ENCODE measurements at places on chromosomes 12 and 14.

GRCh38 chr14:50260511-50260910 is 29.1 kb upstream of the SOS2 start:
- no peak for DNase-seq

DNA sequence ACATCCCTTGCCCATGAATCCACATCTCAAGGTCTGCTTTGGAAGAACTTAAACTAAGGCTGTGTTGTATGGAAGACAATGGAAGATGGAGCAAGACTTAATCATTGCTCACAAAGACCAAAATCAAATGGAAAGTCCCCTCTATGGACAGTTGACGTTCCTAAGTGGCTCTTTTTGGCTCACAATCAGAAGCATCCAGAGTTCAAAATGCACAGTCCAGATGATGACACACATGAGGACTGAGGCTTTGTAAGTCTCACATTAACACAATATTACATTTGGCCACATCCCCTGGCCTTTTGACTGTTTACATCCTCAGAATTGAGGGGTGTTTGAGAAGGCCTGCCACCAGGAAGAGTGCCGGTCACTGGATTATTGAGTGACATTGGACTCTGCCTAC is 122.3 kb upstream of the CPM start:
- DNase-seq: no peak

DNA sequence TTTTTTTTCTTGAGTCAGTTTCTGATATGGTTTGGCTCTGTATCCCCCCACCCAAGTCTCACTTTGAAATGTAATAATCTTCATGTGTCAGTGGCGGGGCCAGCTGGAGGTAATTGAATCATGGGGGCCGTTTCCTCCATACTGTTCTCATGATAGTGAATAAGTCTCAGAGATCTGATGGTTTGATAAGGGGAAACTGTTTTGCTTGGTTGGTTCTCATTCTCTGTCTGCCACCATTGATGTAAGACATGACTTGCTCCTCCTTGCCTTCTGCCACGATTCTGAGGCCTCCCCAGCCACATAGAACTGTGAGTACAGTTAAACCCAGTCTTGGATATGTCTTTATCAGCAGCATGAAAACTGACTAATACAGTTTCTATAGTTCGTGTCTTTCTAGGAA is 42.9 kb downstream of the WNK1 start:
- DNase-seq: no peak

- DNase-seq: no peak
Observed at GRCh38 chr12:76643438-76643837, 83.9 kb upstream of the OSBPL8 start.

DNA sequence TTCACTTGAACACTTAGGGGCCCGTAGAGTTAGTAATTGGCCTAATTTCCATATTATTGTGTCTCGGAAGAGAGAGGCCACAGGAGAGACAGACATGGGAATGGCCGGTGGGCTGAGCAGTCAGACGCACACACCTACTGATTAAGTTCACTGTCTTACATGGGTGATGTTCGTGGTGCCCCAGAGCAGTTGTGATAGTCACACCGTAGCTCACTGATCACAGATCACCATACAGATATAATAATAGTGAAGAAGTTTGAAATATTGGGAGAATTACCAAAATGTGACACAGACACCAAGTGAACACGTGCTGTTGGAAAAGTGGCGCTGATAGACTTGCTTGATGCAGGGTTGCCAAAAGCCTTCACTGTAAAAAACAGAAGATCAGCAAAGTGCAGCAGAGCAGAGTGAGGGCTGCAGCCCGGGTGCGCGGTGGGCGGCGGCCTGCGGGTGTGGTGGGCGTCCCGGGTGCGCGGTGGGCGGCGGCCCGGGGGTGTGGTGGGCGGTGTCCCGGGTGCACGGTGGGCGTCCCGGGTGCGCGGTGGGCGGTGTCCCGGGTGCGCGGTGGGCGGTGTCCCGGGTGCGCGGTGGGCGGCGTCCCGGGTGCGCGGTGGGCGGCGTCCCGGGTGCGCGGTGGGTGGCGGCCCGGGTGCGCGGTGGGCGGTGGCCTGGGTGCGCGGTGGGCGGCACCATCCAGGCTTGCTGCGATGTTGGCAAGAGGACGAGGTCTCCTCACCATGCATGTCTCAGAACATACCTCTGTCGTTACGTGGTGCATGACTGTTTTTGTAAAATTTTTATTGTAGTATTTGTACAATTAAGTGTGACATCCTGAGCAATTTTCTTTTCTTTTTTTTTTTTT is 34.3 kb upstream of the TEX22 start:
- DNase-seq: no peak

GRCh38 chr14:104889375-104889757 is 24.3 kb downstream of the CEP170B start:
- no peak for DNase-seq

DNA sequence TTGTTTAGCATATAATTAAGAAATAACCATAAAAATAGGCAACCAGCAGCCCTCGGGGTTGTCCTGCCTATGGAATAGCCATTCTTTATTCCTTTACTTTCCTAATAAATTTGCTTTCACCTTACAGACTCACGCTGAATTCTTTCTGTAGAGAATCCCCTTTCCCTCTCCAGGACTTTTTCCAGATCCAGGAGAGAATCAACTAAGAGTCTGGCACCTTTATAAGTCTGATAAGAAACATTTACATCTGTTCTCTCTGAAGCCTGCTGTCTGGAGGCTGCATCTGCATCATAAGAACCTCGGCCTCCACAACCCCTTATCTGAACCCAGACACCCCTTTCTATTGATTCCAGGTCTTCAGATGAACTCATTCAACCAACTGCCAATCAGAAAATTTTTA is 32.3 kb downstream of the RIMBP2 start:
- DNase-seq: no peak

GRCh38 chr14:92943855-92944570 is 21.1 kb downstream of the CHGA start:
- DNase-seq: no peak

DNA sequence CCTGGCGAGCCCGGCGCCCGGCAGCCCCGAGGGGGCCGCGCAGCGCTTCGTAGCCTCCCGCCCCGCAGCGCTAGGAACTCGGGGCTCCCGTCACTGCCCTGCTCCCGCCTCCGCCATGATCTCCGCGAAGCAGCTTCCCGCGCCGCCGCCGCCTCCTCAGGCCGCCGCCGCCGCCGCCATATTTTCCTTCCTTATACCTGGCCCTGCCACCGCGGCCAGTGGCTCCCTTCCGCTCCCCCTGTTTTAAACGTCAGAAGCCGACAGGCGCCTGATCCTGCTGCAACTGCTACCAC is 286 bp downstream of the PPP4R3A start:
- no peak for DNase-seq

- no peak for DNase-seq
Observed at GRCh38 chr14:75993567-75994041, 8.0 kb downstream of the IFT43 start.

DNA sequence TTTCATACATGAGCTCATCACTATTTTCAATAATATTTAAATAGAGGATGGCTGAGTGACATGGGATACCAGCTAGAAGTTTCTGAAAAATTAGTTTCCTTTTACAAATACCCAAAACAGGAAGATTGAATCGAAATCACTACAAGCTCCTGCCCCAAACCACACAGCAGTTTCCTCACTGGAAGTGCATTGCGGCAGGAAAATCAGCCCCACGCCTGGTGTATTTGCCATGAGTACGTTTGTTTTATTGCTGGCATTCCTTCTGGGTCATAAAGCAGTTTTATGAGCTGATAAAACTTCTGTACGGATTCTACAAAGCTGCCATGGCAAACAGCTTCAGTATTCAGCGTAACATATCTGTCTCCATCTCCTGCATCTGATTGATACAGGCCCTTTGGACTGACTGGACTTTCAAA is 23.7 kb downstream of the CDC42BPB start:
- DNase-seq: no peak

- DNase-seq: no peak
Observed at GRCh38 chr12:87679251-87679650, 349.9 kb downstream of the C12orf50 start.

DNA sequence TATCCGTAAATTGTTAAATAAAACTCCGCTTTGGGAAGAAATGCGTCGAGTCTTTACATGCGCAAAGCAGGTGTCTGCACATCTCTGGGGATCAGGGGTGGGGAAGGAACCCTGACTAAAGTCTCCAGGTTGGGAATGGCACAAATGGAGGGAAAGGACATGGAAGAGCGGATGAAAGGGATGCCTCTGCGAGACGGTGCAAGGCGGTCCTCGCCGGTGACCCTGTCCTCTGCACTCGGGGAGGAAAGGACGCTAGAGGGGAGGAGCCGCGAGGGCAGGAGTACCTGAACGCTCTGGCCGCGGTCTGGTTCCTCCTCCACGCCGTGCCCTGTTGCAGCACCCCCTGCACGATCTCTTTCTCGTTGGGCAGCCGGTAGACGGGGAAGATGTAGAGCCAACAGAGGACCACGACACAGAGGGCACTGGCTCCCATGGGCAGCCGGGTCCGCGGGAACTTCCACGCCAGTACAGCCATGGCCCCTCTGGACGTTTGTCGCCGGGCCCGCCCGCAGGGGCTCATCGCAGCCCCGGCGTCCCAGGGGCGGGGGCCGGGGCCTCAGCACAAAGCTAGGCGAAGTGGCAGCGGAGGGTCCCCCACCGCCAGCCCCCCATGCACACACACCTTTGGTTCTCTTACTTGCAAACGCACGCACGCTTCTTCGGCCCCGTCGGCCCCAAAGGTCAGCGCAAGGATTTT is 646 bp downstream of the ST8SIA1 start:
- no peak for DNase-seq

DNA sequence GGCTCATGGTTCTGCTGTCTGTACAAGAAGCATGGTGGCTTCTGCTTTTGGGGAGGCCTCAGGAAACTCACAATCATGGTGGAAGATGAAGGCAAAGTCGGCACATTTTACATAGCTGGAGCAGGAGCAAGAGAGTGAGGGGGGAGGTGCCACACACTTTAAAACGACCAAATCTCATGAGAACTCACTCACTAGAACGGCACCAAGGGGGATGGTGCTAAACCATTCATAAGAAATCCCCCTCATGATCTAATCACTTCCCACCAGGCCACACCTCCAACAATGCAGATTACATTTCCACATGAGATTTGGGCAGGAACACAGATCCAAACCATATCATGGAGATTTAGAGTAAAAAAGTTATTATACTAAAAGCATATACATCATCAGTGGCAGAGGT is 13.6 kb upstream of the LEMD3 start:
- no peak for DNase-seq

DNA sequence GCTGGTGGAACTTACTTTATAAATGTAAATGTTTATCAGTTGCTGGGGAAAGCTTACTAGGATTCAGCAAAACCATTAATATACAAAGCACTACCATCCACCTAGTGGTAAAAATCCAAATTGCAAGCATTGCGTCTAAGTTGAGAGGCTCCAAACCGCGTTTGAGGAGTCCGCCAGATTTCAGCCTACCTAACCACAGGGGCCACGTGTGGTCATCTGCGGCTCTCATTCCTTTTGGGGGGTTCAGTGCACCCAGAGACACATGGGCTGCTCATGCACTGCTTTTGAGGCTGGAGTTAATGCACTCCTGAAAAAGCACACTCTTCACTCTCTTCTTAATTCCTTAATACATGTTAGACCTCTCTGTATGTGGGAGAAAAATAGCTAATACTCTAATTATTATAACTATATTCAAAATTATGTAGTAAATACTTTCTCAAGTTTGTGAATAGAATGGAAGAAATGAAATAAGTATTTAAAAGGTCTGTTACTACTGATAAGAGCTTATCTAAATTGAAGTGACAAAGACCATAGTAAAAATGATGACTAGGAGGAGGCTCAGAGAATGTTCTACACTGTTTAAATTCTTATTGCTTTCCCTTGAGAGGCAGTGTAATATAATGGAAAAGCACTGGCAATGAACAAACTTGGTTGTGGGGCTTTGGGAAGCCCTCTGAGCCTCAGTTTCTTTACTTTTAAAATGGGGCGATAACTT is 41.4 kb upstream of the MANSC4 start:
- no peak for DNase-seq

- DNase-seq: no peak
Observed at GRCh38 chr14:37145395-37145794, 27.0 kb downstream of the SLC25A21 start.

- no peak for DNase-seq
Observed at GRCh38 chr12:74489543-74489942, 48.1 kb upstream of the ATXN7L3B start.

DNA sequence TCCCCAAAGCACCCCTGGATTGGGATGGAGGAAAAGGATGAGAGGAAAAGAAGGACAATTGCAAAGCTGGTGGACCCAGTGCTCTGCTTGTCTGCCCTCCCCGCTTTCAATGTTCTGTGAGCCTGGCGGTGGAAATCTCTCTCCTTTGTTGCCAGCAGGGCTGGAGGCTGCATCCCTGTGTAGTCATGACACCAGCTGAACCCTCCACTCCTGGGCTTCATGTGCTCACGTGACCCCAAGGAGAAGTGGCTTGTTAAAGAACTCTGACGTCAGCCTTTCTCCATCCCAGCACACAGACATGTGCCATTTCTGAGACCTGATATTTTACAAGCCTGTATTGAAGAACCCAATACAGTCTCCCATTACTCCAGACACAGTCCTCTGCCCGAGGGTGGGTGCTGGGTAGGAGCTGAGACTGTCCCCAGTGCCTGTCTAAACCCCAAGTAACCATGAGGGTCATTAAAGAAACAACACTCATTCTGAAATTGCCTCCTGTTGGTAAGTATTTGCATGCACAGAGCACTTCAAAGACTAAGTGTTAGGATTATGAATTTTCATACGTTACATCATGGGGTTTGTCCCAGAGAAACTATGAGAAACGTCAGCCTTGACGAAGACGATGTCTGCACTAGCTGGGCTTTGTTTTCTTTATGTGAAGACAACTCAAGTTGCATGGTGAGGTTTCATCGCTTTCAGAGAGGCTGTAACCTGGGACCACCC is 21.7 kb downstream of the GALNT16 start:
- no peak for DNase-seq

DNA sequence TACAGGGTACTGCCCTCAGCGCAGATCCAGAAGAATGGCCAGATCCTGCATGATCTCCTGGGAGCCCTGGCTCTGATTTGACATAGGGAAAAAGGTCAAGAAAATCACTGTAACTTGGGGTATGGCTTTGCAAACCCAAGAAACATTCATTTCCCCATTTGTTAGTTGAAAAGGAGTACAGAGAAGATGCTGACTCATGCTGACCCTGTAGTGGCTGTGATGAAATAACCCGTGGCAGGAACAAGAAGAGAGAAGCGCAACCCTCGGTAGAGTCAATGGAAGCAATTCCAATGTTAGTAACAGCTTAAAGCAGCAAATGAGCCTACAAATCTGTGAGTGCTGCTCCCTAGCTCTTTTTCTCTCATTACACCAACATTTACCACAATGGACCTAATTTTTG is 281.6 kb upstream of the NPAS3 start:
- no peak for DNase-seq

DNA sequence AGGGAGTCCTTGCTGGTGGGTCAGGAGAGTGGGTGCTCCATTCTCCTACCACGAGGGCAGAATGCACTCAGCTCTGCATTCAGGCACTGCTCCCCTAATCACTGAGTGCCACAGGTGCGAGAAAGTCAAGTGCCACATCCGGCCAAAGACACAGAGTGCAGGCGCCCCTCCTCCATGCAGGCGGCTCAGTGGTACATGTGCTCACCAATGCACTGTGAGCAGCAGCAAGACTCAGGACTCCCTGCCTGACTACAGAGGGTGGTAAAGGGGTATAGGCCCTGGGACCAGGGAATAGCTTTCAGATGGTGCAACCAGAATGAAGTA is 32.9 kb downstream of the ZFYVE21 start:
- DNase-seq: no peak

- no peak for DNase-seq
Observed at GRCh38 chr14:89607453-89607852, 190.4 kb upstream of the FOXN3 start.

GRCh38 chr12:40502322-40502721 is 189.9 kb upstream of the CNTN1 start:
- no peak for DNase-seq

Measured in mesothelial cell of epicardium (in vitro differentiated cells).